ENCODE measurements at places on chromosomes 11 and 22.
A peak's percentile ranks its signal among the peaks of the same experiment; 100 is the strongest.

DNA sequence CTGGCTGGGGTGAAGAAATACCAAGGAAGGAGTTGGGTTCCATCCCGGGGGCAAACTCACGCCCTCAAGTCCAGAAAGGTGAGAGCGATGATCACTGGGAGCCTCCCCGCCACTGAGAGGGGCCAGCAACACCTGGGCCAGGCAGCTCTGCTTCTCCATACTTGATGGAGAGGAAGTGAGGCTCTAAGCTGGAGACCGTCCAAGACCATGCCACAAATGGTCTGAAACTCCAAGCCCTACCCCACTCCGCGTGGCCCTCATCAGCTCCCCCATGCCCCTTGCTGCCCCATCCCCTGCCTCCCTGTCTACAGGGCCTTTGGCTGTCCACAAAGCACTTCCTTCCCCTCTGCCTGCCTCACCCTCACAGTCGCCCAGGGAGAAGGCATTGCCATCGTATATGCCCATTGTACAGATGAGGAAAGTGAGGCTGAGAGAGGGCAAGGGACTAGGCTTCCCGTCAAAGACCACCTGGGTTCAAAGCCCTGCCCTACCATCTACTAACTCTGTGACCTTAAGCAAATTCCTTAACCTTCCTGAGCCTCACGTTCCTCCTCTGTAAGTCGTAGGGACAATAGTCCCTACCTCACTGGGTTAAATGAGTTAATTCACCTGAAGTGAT, 4.4 kb upstream of the PDGFB start:
- no peak for DNase-seq

- DNase-seq, result no peak
Observed at GRCh38 chr11:34213366-34213765, 107.9 kb downstream of the NAT10 start.

- no peak for DNase-seq
Observed at GRCh38 chr11:88744140-88744539, 321.6 kb downstream of the GRM5 start.

- peak; percentile 18 for DNase-seq
Observed at GRCh38 chr22:27377501-27378295, 423.9 kb downstream of the MN1 start.

GRCh38 chr22:50529897-50530579, at the start of gene TYMP:
TSS of gene TYMP (minus strand) at chr22:50530012. CDS start at chr22:50529709, 303 bp downstream.
- DNase-seq, result peak; percentile 49

- no peak for DNase-seq
Observed at GRCh38 chr11:124793466-124794278, 6.5 kb downstream of the MSANTD2 start.

- no peak for DNase-seq
Observed at GRCh38 chr22:40878922-40879321, 17.0 kb upstream of the DNAJB7 start.

DNA sequence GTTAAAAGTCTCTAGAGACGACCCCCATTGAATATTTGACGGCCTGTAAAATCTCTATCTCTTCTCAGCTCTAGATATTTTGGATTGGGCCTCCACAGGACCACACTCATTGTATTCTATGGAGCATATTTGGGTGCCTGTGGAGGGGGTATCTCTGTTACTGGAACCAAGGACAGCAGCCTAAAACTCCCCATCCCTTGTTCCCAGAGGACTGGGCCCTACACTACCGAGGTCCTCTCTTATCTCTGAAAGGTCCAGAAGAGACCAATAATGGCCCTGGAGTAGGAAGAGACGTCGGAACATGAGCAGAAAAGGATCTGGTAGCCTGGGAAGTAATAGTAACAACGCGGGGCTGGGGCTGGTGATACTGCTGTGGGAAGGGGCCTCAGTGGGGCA, 542 bp downstream of the HPS4 start:
- DNase-seq, result no peak

GRCh38 chr11:27701355-27702105, 1.3 kb upstream of the BDNF start:
- peak; percentile 82 for DNase-seq

DNA sequence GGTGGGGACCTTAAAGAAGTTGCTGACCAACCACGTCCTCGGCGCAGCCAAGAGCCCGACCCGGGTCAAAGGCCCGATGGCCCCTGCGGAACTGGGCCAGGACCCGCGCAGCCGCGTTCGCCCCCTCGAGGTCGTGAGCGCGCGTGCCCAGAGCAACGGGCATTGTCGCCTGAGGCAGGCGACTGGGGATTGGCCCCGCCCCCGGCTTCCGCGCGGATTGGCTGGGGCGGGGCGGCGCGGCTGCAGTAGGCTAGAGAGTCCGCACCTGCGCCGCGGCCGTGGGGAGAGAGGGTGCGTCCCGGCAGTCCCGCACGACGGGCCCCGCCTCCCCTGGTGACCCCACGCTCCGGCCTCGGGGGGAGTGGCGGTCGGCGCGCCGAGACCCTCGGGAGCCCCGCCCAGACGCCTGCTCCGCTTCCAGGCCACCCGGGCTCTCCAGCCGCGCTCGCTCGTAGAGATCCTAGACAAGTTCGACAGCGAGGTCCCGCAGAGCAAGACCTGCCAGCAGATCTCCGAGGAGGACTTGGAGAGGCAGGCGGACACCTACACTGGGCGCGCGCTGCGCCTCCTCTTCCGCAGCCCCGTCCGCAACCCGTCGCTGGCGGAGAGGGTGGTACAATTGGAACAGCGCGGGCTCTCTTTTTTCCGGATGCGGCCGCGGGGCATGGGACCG, 8.3 kb upstream of the PPIL2 start:
- no peak for DNase-seq

DNA sequence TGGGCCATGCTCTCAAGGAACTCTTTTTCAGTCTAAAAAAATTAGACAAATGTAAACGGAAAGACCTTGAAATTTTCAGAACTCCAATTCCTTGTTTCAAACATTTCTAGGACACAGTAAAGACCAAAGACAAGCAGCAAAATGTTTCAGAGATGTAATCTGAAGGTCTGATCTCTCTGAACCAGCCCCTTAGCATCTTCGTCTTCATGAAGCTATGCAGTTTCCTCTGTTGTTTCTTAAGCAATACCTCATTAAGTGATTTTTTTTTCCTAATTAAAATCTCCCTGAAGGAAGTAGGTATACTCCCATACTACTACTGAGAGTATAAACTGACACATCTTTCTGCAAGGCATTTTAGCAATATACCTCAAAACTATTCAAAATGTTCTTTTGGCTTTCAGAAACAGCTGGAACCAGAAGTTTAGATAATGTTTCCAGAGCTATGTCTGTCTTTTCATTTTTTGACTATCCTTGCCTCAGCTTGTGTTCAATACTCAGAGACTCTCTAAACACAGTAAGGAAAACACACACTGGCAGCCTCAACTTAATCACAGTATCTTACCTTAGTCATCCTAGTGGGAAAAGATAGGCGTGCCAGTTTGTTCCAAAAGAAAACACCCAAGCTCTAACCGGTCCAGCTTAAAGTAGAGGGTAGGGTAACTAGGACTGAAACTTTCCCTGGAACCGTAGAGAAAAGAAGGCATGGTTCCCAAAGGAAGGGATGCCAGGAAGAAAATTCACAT, 25.1 kb downstream of the SBF2 start:
- peak; percentile 16 for DNase-seq

GRCh38 chr11:104573441-104573990, 324.7 kb downstream of the CASP12 start:
- peak; percentile 47 for DNase-seq

GRCh38 chr22:48630433-48630754, 1197.3 kb downstream of the BRD1 start:
- DNase-seq, result no peak

DNA sequence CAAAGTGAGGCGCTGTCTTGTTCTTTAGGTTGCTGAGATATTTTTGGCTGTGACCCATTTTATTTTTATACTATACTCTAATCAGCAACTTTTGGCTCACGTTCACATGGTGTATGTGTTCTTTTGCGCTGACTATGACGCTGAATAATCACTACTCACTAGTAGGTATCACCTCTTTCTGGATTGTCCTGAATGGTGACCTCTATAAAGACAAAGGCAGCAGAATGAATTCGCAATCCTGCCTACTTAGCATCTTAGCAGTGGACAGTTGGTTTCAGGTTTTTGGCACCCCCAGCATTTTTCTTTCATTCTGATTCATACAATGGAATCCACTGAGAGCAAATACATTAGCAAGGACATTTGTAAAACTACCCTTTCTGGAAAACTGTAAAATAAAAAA, 351.3 kb downstream of the JRKL start:
- no peak for DNase-seq

GRCh38 chr11:103525069-103525468, 415.8 kb downstream of the DYNC2H1 start:
- peak; percentile 81 for DNase-seq

GRCh38 chr11:122069707-122070360, 46.2 kb downstream of the BLID start:
- DNase-seq, result peak; percentile 96

DNA sequence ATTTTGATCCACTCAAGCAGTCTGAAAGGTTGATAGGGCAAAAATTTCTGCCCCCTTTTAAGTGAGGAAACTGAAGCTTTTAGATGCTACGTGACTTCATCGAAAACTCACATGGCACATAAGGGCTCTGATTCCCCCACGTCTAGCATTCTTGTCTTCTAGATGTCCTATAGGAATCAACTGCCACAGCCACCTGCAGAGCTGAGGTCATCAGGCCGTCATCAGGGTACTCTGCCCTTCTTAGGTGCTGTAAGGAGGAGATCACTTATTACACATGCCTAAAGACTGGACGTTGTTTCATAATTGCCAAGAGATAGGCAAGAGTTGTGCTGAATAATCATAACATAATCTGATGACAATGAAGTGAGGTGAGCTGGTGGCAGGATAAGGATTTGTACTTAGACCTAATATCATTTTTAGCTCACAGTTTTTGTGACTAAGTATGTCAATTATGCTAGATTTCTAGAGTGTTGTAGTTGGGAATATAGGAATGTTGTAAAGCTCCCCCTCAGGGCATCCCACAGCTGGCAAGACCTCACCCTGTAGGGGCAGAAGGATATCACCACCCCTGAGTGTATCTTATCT, 349.4 kb downstream of the METTL15 start:
- no peak for DNase-seq

GRCh38 chr11:107669191-107669740, 42.6 kb downstream of the SLN start:
- peak; percentile 73 for DNase-seq

DNA sequence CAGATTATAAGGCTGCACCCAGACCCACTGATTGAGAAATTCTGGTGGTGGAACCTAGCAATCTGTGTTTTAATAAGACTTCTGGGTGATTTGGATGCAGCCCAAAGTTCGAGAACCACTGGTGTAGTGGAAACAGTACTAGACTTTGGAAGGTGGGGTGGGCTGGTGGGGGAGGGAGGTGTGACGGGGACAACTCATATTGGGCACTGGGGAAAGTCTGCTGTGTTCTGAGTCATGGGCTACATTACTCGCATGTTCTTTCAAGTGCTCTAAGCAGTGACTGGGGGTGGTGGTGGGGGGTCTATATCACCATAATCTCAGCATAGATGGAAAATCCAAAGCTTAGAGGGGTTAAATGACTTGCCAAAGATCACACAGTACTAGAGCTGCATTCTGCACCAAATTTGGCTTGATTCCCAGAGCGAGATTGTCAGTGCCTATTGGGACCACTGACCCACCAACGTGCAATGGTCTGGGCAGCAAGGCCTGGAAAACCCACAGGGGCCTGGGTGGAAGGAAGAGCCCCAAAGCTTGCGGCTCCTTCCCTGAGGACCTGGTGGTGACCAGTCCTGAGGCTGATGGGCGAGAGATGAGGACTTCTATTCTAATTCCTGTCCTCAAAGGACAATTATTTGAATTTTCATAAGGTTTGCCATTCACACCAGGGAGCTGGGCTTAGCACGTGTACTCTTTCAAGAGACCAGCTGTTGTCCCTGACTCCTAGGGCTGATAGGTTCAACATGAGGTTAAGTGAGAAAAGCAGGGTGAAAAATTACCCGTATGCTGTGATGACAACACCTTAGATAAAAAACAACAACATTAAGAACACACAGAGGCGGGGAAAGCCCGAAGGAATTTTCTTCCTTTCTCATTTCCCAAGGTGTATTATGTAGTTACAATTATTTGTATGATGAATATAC, 77.5 kb upstream of the NARS2 start:
- no peak for DNase-seq

- DNase-seq, result no peak
Observed at GRCh38 chr11:69373251-69373635, 79.3 kb downstream of the MYEOV start.

- DNase-seq, result no peak
Observed at GRCh38 chr11:76408171-76408965, 27.2 kb downstream of the GVQW3 start.

GRCh38 chr11:19163617-19164016, 38.2 kb downstream of the CSRP3 start:
- DNase-seq, result no peak

DNA sequence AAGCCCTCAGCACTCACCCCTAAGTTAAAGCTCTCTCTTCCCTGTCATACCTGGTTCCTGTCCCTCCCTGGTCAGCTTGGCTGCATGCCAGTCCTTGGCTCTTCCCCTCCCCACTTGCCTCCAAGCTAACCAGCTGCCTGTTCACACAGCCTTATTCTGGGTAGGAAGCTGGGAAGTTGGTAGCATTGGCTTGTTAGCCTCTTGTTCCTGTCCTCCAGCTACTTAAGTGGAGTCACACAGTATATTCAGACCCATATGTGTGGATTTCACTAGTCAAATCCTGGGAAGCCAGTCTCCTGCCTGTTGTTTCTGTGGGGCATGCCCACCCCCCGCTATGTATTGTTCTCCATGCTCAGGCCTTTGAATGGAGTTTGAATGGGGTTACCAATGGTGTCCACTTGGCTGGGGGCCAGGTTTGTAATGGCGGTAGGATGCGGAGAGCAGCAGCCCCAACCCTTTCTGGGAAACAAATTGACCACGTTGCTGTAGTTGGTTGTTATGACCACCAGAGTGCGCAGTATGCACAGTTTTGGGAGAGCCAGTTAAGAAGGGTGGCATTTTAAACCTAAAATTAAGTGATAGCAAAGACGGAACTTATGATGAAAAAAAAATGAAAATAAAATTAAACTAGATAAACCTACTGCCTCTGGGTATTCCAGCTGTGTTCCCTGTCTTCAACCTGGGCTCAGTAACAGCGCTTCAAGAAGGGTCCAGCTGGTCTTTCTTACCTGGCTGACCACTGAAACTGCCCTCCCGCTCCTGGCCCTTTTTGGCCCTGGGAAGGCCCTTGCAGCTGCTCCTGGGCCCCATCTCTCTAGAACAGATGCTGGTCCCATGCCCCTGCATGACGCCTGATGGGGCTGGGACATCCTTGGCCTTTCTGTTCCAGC, 10.7 kb upstream of the RPS3 start:
- peak; percentile 69 for DNase-seq

All from brain microvascular endothelial cell (primary cell).